ENCODE measurements at places on chromosomes 11 and 22. TPM values are rescaled to one million over a fixed set of nuclear protein-coding genes. Genes with fewer than 3 reads are reported as not detected.

IGF2 gene
- 17.8 TPM for total RNA-seq

ART1 gene
- not detected for total RNA-seq

KRTAP5-8 gene
- not detected for total RNA-seq

OR2D2 gene
- total RNA-seq = not detected

GLYAT gene
- total RNA-seq = not detected

Data from vein endothelial cell (primary cell).